ENCODE measurements at places on chromosomes 11 and 22.

GRCh38 chr11:130719220-130719915, 196.9 kb downstream of the SNX19 start:
- DNase-seq, result no peak

DNA sequence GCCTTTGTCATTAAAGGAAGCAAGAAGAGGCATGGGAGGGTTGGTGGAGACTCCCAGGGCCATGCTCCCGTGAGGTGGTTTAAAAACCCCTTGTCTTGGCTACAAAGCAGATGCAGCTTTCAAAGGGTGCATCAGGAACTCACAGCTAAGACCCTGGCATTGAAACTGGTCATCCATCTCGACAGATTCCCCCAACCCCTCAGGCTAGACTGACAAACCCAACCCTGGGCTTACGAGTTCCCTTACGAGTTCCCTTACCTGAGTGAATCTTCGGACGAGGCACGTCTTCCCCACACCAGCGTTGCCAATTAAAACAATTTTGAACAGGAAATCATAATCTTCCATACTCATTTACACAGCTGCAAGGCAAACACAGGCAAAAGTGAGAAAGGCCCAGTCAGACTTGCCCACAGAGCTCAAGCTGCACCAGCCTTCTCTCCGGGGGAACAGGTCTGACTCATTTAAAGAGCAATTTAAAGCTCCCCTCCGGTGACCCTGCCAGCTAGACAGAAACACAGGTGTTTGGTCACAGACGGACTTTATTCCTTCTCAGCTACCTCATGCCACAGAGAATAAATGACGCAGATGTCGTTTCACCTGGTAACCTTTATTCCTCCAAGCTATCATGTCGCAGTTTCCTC, 74.6 kb downstream of the RAB30 start:
- DNase-seq, result peak; percentile 61

DNA sequence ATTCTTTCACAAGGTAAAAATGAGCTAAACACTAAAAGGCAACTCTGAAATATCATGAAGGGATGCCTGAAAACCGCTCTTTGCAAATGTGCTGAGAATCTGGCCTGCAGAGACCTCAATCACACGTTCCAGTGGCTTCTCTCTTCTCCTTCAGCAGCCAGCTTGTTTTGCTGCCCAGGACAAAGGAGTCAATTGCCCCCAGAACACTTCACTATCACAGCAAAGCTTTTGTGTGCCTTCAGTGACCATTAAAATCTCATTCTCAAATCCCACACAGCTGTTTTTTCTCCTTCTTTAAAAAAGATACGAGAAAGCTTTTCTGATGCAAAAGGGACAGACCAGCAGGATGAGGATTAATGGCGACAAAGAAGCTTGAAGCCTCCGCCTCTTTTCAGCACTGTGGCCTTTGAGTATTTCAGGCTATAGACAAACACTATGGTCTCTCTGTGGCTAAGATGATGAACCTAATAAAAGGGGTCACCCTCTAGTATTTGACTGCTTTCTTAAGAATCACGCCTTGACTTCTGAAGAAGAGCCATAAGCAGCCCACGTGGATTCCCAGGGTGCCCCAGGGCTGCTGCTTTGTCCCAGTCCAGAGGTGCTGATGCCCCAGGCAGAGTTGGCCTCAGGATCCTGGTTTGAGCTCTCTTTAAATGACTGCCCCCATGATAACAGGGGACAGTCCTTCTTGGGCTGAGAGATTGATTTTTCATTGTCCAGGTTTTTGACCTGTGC, 33.4 kb upstream of the NRIP3 start:
- DNase-seq, result no peak

GRCh38 chr22:41028841-41029240, 63.6 kb upstream of the EP300 start:
- DNase-seq, result no peak

DNA sequence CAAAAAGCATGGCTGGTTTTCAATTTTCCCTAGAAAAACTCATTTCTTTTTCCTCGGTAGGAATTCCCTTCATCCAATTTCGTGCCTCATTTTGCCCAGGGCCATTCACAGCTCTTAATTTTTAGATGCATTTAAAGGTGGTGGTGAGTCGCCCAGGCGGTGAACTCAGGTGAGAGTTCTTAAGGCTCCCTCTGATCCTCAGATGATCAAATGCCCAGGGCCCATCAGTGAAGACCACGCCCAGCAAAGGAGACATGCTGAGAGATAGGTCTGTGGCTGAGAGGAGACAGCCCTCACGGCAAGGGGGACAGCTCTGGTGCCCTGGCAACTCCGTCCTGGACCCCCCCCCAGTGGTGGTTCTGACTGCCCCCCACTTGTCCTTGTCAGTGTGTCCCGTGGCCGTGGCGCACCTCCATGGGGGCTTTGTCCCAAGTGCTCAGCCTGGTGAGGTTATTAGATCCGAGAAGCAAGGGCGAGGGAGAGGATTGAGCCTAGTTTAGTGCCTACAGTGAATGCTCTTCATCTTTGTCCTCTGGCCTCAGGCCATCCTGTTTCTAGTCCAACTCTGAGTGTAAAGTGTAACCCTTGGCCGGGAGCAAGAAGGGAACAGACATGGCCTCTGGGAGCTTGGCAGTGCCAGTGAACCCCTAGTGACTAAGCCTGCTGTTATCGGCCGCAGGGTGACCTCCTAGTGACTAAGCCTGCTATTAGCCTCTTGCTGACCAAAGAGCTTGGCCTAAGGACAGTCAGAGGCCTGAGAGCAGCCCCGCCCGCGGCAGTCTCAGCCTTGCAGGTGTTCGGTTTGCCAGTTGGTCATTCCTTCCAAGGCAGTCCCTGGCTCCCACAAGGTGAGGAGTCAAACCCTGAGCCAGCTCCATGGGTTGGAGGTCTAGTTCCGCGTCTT, 83.5 kb downstream of the CTTN start:
- no peak for DNase-seq

DNA sequence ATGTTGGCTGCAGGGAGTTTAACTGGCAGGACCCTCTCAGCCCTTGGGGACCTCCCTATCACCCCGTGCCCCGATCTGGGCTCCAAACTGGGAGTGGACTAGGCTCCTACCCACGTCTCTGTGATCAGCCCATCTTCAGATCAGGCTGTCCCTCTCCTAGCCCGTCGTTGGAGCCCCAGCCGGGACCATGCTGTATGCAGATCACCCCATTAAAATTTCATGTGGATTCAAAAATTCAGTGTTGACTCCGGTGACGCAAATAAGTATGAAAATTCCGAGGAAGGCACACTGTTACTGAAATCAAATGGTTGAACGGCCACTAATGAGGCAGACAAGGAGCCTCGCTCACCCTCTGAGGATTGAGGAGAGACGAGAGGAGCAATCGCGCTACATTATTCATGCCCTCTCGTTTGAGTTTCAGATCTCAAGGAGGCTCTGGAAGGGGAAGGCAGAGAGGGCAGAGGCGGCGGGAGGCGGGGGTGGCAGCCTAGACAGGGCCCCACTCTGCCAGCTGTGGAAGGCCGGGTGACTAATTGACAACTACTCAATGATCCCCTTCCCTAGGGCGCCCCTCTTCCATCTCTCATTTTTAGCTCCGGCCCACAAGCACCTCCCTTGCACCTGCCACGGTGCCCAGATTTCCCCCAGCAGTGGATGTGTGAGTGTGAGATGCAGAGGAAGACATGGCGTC, 255.4 kb downstream of the MIAT start:
- DNase-seq, result no peak

- no peak for DNase-seq
These were observed 23.3 kb upstream of the FAM181B start for GRCh38 chr11:82756765-82757639.

DNA sequence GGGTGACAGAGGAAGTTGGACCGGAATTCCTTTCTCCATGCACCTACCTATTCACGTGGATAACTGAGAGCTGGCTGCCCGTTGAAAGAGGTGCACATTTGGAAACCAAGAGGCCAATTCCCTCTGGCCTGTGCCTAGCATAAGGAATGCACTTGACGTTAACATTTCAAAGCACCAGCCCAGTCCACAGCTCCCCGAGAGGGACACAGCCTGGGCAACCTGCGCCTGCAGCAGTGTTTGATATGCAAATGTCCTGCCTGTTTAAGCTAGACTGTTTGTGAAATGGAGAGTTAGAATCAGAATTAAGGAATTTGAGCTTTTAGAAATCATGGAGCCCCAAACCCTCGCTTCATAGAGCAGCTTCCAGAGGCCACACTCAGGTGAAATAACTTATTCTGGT, 126.1 kb downstream of the DSCAML1 start:
- no peak for DNase-seq

DNA sequence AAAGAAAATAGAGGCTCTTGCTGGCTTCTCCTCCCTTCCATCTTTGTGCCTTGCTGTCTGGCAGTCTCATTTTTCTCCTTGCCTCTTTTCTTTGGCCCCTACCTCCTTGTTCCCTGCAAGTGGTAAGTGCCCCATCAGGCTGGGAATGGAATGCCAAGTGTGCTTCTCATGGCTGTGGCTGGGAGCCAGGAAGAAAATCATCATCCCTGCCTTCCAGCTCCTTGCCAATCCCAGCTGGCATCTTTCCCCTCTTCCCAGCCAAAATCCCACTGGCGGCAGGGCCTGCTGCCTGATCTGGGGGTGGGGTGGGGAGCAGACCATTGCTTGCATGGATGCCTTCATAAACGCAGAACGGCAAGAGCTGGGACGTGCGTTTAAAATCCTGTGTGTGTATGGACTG, 27.0 kb upstream of the SLC25A18 start:
- DNase-seq, result no peak

DNA sequence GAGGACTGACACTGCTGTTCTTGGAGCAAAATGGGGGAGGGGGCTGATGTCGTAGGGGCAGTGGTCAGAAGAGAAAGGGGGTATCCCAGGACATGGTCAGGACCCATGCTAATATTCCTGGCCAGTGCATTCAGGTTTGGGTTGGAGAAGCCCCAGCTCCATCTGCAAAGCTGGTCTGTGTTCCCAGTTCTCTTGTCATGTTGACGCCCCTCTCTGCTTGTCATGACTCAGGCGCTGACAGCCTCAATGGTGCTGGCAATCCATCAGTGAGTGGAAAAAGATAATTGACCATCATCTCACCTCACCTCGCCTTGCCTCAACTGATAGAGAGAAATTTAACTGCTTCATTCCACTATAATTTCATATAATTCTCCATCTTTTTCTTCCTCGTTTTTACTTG, 283.1 kb upstream of the CADM1 start:
- DNase-seq, result no peak

- DNase-seq, result no peak
These were observed 1.1 kb upstream of the GAB2 start for GRCh38 chr11:78418584-78419211.

GRCh38 chr11:47864901-47865300, 16.8 kb upstream of the NUP160 start:
- no peak for DNase-seq

DNA sequence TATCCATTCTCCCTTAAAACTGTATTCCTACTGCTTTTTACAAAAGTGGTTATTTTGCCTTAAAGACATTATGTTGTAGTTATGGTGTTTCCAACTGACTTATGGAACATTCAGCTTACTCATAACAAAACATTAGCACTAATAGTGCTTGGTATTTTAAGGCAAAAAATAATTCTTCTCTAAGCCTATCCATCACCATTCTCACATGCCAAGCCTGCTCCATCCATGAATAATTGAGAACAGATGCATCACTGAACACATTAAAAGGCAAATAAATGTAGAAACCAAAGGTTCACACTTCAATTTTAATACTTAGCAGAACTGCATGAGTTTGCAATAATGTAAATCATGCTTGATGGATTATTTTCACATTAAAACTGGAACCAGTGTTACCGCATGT, 42.3 kb upstream of the DDI1 start:
- no peak for DNase-seq

- no peak for DNase-seq
These were observed 380.0 kb upstream of the CCDC90B start for GRCh38 chr11:83666149-83666548.

DNA sequence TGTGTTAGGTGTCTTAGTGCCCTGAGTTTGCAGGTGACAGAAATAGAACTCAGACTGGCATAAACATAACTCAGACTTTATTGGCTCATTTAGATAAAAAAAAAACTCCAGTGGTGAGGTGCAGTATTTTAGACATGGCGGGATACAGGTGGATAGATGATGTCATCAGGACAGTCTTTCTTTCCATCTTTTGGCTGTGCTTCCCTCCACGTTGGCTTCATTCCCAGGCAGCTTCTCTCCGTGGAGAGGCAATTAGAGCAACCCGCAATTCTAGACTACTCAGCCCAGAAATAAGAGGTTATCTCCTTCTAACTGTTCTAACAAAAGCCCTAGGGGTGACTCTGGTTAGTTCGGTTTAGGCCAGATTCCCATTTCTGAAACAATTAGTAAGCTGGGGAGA, 40.5 kb downstream of the NCAM1 start:
- DNase-seq, result no peak

DNA sequence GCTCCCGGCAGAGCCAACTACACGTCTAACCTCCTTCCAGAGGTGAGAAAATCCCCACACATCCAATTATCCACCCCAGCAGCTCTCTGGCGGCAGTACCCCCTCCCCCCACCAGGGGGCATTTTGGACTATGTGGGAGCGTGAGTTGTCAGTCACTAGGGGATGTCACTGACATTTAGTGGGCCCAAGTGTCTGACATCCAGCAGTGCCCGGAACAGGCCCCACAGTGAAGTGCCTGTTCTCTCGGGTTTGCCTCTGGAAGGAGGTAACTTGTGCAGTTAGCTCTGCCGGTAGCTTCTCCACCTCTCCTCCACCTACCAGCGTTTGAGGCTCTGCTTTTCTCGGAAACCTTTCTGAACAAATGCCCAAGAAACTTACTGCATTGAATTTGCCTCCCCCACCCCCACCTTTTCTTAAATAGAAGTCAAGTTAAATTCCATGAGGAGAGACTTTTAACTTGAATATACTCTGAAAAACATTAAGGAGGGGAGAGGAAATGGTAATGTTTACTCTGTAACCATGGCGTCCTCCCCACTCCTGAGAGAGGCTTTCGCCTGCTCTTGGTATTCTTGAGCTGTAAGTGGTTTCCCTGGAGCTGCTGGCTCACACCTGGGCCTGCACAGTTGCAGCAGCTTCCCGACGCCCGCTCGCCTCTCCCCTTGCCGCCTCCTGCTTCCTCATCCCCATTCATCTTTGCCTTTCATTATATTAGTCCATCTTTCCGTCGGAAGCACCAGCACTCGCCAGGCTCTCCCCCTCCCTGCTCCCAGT, 112.8 kb downstream of the WNT7B start:
- peak; percentile 86 for DNase-seq

GRCh38 chr11:71263386-71263785, 11.0 kb upstream of the SHANK2 start:
- DNase-seq, result no peak

- DNase-seq, result no peak
These were observed 71.1 kb downstream of the LARGE2 start for GRCh38 chr11:45993531-45994001.

GRCh38 chr11:3367221-3367620, 11.7 kb downstream of the ZNF195 start:
- no peak for DNase-seq

GRCh38 chr22:47129902-47130635, 367.6 kb downstream of the TBC1D22A start:
- no peak for DNase-seq

DNA sequence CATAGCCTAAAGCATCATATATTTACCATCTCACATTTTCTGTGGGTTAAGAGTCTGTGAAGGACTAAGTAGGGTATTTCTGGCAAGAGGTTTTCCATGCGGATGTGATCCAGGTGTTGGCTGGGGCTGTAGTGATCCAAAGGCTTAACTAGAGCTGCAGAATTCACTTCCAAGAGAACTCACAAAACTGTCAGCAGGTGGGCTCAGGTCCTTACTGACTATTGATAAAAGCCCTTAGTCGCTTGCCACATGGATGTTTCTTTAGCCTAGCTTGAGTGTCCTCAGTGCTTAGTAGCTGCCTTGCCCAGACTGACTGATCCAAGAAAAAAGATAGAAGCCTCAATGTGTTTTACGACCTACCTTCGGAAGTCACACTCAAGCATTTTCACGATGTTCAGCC, 250.8 kb downstream of the CNTN5 start:
- DNase-seq, result no peak

All from GM20000 (cell line).